ENCODE measurements at places on chromosomes 6 and 20.

GRCh38 chr6:52995913-52996645 is 995 bp upstream of the GSTA4 start:
- peak; percentile 87 for DNase-seq

DNA sequence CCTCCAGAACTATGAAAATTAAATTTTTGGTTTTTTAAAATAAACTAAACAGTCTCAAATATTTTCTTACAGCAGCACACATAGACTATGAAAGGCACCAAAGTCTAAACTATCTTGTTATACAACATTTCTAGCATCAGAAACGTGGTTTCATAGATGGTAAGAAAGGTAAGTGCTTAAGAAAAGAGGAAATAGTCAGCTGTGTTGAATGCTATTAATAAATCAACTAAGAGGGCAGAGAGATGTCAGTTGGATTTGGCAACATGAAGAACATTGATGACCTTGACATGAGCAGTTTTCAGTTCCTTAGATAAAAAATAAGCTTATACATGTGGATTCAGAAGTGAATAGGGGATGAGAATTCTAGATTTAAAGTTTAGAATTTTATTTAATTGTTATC is 113.6 kb downstream of the RFX6 start:
- DNase-seq: no peak

DNA sequence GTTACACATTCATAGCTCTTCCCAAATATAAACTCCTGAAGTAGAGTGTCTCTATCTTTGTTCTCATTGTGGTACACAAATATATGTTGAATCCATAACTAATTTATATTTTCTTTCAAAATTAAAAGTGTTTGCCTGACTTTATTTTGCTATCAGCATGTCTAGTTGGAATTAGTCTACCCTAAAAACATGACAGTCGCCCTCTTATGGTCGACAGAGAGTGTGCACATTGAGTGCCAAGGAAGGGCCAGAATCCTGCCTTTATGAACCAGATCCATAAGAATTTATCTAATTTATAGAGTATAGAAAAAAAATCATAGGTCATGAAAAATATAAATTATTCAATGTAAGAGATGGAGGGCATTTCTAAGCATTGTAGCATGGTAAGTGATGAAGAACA is 12.3 kb upstream of the DEFB112 start:
- DNase-seq: no peak

DNA sequence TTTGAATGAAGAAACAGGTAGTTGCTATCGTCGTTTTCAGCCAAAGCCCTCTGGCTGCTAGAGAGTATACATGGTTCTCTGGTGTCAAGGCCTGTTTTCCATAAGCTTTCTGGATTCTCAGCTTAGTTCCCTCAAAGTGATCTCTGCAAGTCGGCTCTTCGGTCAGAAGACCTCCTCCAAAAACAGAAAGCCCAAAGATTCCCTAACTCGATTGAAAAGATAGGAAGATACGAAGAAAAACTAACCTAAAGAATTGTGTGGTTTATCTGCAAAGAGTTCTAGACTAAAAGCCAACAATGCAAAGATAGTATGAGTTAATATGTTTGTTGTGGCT is 545 bp upstream of the ASCC3 start:
- DNase-seq: no peak

- DNase-seq: no peak
Observed at GRCh38 chr6:121764493-121764892, 329.0 kb downstream of the GJA1 start.

DNA sequence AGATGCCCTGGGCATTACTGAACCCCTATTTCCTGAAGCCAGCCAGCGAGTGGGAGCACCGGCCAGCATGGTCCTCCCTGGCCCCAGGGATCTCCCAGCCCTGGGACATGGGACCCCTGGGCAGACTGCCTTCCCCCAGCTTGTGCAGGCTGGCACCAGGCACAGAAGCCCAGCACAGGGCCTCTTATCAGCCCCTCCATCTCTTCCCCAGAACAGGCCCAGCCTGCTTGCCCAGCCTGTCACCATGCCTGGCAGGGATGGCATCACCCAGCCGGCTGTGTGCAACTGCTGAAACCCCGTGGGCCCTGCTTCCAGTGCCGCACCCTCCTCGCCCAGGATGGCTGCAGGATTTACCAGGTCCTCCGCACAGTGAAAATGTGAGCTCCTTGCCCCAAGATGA is 6.1 kb upstream of the OSBPL2 start:
- no peak for DNase-seq

DNA sequence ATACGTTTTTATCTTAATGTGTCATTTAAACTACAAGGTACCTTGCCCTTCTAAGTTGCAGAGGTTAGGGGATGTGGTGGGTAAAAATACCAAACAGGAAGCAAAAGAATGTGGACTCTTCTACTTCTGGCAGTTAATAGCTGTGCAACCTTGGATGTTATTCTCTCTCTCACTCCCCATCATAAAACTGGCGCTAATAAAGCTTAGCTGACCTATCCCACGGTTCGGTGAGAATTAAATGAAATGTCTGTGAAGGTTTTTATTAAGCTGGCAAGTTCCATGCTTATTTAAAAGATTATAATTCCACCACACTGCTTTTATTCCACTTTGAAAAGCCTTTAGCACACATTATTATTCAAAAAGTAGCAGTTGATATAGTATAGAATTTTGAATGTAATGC is 127.8 kb upstream of the SLC22A23 start:
- peak; percentile 8 for DNase-seq

All from astrocyte (in vitro differentiated cells and primary cell).